ENCODE measurements at places on chromosomes 12 and 14.

GRCh38 chr14:72921396-72921795 lies 4.9 kb upstream of the DCAF4 start:
- DNase-seq: no peak

DNA sequence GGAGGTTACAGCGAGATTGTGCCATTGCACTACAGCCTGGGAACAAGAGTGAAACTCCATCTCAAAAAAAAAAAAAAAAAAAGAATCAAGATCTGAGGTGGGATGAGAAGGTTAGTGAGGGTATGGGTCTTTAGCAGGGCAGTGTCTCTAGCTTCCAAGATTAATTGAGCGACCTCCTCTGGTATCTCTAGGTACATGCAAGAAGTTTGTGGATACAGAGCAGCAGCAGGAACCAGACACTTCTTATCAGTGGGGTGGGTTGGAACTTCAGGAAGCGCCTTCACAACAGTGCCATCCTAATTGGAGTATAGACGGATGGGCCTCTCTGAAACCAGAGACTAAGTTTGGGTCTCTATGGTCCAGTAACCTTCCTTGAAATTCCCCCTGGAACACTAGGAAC lies 51.9 kb upstream of the CISTR start:
- DNase-seq: no peak

- no peak for DNase-seq
These were observed 4.3 kb upstream of the CSRP2 start for GRCh38 chr12:76883151-76883550.

DNA sequence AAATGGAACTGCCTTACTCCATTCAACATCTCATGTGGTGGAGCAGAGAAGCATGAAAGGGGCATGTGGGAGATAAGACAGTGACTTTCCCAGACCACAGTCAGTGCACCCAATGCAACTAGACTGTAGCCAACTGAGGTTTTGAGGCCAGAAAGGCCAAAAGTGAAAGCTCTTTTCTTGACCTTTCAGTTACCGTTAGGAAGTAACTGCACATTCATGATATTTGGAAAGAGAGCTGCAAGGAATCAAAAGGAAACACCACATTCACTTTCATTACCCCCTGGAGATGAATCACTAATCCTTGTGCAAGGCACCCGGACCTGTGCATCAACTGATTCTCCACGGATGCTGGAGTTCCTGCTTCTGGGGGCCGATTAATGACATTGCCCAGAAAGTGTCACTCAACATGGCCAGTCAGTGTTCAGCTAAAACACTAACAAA lies 72.9 kb upstream of the ELK3 start:
- DNase-seq: no peak

GRCh38 chr14:71365361-71365760 lies 458.1 kb downstream of the PCNX1 start:
- no peak for DNase-seq

DNA sequence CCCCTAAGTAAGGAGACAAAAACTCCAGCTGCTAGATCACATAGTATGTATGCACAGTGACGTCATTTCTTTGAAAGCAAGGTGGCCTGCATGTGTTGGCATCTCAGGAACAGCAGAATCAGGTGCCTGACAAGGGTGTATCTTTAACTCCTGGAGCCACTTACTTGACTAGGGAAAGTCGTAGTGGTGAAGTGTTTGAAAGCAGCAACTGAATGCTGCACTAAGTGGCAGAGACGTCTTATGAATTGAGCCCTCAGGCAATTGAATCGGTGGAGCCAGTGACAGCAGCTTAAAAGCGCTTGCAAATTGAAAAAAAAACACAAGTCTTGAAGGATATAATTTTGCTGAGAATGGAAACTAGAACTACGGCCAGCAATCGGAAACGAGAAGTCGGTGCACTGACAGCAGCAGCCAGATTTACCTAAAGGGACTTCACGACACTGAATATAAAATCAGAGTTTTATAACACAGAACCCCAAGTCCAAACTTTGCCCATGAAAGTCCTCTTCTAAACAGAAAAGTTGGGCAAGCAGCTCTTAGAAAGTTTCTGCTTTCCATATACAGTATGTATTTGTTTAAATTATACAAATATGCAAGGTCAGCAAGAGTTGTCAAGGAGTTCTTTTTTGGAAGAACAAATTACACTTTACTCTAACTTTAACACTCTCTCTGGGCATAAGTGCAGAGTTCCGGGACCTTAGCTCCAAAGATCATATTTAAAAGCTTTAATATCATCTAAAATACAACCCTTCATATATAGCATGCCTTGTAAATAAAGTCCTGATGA lies 1.1 kb downstream of the IGF1 start:
- DNase-seq: peak; percentile 46

GRCh38 chr14:39617537-39617936 lies 185.3 kb upstream of the FBXO33 start:
- no peak for DNase-seq

- no peak for DNase-seq
These were observed 9.8 kb downstream of the DHRS1 start for GRCh38 chr14:24289649-24290280.
